Activated T-helper 1 cell treated with anti-CD3 and anti-CD28 coated beads, Interleukin-2, amount 50 U/mL, for 16 hours (primary cell): ENCODE measurements at places on chromosomes 7 and 10.

- no peak for DNase-seq
Observed at GRCh38 chr10:60434418-60435046, 44.9 kb upstream of the ANK3 start.

GRCh38 chr10:69835875-69836730 lies 34.4 kb downstream of the COL13A1 start:
- DNase-seq: no peak

DNA sequence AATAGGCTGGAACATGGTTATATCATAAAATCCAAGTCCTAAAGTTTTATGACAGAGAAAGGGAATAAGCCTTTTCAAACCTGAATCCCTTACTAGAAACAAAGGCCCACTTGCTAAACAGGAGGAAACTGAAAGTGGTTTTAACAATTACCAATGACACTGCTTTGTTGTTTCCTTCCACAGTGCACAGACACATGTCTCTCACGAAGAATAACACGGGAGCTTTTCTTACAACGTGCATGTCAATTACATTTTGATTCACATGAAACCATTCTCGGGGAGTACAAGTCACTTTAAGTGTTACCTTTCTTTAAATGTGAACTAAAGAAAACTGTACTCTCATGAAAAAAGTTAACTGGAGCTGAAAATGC lies 1.4 kb downstream of the MRPS33 start:
- DNase-seq: no peak

- DNase-seq: no peak
Observed at GRCh38 chr7:25624833-25625232, 396.5 kb upstream of the NPVF start.

DNA sequence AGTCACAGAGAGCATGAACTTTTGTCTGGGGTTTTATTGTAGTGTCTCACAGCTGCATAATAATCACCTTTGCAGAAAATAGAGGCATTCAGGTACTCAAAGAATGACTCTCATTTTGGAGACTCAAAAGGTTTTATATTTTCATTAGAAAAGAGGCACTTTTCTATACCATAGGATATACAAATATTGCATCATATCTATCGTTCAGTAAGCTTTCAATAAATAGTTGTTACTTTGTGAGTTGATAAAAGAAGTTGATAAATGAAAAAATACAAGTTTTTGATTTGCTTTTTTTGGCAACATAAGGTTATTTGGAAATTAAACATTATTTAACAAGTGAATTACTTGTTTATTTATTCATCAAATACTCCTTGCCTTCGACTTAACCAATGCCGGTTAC lies 279.9 kb downstream of the ARL4A start:
- DNase-seq: no peak

DNA sequence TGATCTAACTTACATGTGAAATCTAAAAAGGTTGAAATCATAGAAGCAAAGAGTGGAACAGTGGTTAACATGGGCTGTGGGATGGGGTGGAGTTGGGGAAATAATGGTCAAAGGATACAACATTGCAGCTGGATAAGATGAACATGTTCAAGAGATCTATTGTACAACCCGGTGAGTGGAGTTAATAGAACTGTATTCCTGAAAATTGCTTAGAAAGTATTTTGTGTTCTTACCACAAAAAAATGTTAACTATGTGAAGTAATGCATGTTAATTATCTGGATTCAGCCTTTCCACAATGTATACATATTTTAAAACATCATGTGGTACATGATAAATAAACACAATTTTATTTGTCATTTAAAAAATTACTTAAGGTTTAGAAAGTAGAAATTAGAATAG lies 271.0 kb upstream of the LRRTM3 start:
- no peak for DNase-seq

- DNase-seq: no peak
Observed at GRCh38 chr10:72416661-72417060, 61.9 kb upstream of the DNAJB12 start.

DNA sequence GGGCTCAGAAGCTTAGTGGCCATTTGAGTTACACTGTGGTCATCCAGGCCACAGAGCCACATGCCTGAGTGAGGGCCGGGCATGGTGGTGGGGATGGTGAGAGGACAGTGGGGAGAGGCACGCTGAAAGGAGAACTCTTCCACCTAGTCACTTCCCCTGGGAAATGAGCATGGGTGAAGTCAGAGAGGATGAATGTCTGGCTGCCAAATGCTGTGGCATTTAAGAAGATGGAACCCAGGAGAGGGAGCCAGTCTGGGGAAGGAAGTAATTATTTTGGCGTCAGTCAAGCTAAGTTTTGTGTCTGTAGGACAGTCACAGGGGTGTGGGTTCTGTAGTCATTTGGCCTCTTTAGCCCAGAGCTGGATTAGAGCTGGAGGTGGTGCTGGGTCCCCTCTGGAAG lies 86.0 kb upstream of the PODXL start:
- DNase-seq: no peak

DNA sequence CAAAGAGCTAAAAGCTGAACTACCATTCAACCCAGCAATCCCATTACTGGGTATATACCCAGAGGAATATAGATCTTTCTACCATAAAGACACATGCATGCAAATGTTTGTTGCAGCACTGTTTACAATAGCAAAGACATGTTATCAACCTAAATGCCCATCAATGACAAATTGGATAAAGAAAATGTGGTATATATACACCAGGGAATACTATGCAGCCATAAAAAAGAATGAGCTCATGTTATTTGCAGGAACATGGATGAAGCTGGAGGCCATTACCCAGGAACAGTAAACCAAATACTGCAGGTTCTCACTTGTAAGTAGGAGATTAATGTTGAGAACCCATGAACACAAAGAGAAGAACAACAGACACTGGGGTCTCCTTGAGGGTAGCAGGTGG lies 1295.1 kb downstream of the TYW1 start:
- DNase-seq: no peak

DNA sequence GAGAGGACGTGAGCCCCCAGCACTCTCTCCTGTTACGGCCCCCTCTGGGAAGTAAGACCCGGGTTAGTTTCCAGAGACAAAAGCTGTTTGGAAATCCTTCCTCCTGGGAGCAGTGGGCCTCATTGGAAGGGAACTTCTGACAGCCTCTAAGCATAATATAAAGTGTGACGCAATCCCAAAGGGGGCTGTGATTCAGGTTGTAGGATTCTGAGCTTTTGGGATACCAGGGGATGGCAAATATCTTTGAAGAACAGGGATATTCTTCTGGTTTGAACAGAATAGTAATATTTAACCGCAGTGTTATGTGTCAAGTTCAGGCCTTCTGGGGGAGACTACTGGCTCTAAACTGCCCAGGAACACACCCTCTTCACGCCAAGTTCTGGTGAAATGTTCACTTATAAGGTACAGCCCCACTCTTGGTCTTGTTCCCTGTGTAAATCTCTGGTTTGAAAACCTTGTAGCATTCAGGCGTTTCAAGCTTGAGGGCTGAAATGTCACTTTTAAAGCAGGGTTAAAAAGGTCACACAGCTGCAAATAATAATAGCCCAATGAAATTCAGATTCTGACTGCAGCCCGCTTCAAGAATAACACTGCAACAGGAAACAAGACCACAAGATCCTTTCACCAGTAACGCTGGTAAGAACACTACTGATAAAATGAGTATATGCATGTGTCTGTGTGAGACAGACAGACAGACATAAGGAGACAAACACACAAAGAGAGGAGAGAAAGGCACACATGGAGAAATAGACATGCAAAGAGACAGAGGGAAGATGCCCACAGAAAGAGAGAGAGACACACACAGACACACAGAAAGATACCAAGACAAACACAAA lies 69.0 kb downstream of the CREB5 start:
- DNase-seq: no peak

DNA sequence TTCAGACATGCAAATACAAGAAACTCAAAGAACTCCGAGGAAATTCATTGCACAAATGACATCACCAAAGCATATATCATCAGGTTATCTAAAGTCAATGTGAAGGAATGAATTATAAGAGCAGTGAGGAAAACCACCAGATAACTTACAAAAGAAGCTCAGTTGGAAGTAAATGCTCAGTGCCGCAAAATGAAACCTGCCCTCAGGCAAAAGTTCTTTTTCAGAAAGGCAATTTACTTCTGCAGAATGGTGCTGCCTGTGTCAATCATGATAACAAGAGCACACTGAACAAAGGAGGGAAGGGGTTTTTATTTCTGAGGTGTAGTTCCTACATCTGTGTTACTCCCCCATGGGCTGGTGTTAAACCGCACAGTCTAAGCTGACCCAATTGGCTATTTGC lies 550.6 kb upstream of the SEMA3D start:
- DNase-seq: no peak

- no peak for DNase-seq
Observed at GRCh38 chr7:141114029-141114664, 40.3 kb downstream of the TMEM178B start.

DNA sequence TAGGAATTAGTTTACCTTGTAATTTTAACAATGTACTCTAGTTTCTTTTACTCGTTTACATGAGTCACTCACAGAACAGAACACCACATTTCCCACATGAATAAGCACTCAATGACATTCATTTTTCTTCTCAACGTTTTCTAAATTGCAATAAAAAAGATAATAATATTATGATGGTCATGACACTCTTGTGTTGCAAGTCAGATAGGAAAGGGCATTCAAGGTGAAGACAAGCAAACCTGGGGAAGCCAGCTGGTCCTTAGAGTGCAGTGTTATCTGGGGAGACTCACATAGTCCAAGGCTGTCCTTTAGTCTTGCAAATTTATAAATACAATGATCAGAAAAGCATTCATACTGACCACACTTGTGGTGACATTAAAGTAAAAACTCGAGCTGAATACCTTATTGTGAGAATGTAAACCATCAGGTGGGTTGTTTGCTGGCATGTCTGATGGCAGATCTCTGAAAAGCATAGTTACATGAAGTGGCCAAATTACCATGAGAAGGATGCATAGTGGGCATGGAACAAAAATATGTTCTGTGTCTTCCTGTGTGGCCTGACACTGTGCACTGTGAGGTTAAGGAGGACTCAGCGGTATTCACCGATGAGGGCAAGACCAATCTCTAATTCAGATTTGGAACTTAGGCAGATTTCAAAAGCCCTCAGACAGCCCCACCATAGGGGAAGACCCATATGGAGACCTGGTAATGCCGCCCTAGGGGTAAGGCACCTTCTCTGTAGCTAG lies 158.9 kb upstream of the ASAH2 start:
- DNase-seq: no peak

- no peak for DNase-seq
Observed at GRCh38 chr7:881441-882234, 5.3 kb downstream of the GET4 start.

DNA sequence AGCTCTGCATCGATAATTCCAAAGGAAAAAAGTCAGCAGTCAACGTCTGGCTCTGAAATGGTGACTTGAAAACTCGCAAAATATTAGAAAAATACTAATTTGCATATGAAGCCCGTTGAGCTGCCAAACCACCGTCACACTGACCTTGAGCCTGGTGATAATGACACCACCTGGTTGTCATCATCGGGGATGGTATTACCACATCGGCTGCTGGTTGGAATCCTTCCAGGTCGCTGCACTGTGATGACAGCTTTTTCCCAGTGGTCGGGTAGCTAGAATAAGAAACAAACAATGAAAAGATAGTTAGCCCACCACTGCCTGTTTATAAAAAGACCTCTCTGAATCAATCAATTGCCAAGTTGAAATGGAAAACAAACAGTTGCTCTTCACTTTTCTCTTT lies 41.6 kb downstream of the LAMB1 start:
- no peak for DNase-seq

DNA sequence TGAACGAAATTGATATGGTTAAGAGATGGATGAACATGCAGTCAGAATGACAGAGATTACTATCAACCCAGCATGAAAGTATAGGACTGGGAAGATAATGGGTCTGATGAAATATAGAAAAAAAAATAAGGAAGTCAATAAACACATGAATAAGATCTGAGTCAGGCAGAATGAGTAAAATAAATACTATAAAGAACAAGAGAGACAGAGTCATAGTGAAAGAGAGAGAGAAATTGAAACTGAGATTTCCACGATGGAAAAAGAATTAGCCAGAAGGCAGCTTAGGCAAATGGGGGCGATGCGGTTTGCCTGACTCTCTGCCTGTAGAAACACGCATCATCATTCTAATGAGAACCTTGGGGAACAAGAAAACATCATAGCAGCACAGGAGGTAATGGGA lies 26.6 kb downstream of the SEMA3D start:
- DNase-seq: no peak

GRCh38 chr10:7458556-7458955 lies 47.7 kb upstream of the SFMBT2 start:
- DNase-seq: no peak

DNA sequence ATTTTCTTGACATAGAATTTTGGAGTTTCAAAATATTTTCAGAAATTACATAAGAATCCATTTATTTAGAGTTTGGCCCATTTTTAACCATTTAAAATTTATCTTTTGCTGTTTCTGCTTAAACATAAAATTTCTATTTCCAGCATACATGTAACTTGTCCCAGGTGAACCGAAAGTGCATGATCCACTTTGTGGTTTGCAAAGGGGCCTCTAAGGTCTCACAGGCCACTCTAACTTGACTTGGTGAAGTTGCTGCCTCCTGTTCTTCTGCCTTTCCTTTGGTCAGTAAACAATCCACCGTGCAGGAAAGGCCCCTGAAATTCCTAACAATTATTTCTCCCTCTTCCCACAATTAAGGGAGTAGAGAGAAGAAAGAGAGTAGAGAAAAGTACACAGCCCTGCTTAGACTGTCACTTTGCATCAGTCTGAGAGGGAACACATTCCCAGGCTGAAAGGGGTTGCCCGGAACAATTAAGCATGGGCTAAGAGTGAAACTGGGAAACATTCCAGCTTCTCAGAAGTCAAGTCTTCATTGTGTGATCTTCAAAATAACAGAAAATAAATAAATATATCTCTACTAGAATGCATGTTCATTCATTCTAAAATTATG lies 79.5 kb upstream of the SEMA3A start:
- DNase-seq: no peak

GRCh38 chr7:13014011-13014410 lies 326.6 kb downstream of the ARL4A start:
- DNase-seq: no peak

DNA sequence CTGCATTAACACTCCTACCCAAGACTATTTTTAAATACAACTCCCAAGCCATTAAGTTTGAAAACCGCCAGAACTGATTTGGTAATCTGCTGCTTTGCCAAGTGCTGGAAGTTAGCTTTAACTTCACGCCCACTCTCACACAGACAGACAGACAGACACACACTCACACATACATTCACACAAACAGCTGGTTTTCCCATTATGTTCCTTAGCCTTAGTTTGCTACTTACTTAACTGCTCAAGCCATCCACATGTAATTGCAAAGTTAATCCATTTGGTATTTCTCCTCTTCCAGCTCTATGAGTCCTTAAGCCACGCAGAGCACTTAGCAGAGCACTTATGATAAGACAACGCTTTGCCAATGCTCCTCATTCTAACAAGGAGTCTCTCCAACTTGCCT lies 8.3 kb downstream of the COBL start:
- no peak for DNase-seq

DNA sequence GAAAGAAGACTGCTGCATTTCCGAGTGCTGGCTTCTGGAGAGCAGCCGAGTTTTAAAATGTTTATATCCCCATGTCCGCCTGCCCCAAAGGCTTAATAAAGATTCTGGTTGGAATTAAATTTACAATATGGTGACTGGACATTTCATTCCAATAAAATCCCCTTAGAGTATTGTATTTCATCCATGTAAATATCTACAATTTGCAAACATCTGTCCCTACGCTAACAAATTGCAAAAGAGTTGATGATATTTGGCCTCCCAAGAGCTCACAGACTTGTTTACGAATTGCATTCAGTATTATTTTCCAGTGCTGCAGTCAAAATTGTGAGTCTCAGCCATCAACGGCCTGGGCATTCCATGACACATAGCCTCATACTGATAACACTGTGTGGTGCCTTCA lies 50.1 kb downstream of the PLEKHS1 start:
- no peak for DNase-seq
